ENCODE measurements at places on chromosomes 3 and 15. TPM values are rescaled to one million over a fixed set of nuclear protein-coding genes. Genes with fewer than 3 reads are reported as not detected.

Gene C3orf85
- total RNA-seq: not detected

Gene GPR156
- total RNA-seq: 0.37 TPM

Gene CCR9
- total RNA-seq: not detected

Gene SCG5
- total RNA-seq: 13.6 TPM

Gene OR5H14
- not detected for total RNA-seq

Gene GADL1
- not detected for total RNA-seq

Gene FBXW12
- total RNA-seq: not detected

Gene DNAH12
- under 0.01 TPM for total RNA-seq

Gene FEZF2
- total RNA-seq: not detected

Gene ISLR
- 0.08 TPM for total RNA-seq

Gene ZNF620
- 1.8 TPM for total RNA-seq

Gene ITIH1
- not detected for total RNA-seq

Gene LNP1
- 3.8 TPM for total RNA-seq

Gene NOX5
- total RNA-seq: 0.11 TPM

Gene TMEM62
- 25.8 TPM for total RNA-seq

Gene CPEB1
- 1.7 TPM for total RNA-seq

Gene PCLAF
- total RNA-seq: 59.8 TPM

Gene C3orf49
- not detected for total RNA-seq

Gene ADCY5
- 0.04 TPM for total RNA-seq

Gene CBLB
- total RNA-seq: 12.9 TPM

Gene NANOGP8
- total RNA-seq: 0.64 TPM

Gene HEXA
- 69.4 TPM for total RNA-seq

Gene P2RY14
- total RNA-seq: not detected

Gene C3orf22
- not detected for total RNA-seq
